ENCODE measurements at places on chromosomes 3 and 15. TPM values are rescaled to one million over a fixed set of nuclear protein-coding genes. Genes with fewer than 3 reads are reported as not detected.

DNA sequence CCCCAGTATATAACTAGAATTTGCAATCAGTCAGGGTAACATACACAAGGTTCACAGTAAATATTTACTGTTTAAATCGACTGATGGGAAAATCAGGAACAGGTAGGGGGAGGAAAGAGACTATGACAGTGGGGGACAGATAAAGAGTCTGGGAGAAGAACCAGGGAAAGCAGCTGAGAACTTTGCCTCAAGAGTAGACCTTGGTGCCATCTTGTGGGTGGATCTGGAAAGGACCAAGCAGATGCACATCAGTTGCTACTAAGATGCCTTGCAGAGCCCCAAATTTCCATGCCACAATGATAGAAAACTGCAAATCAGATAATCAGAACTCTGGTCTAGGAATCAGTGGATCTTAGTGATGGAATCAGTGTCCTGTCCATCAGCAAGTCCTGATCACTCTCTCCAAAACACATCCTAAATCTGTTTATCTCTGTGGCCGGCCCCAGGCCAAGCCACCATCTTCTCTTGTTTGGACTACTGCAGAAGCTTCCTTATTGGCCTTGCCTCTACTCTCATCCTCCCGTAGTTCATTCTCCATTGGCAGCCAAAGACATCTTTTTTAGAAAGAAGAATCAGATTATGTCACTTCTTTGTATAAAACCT is 62.7 kb downstream of the PDE8A start:
- peak; percentile 57 for DNase-seq

DNA sequence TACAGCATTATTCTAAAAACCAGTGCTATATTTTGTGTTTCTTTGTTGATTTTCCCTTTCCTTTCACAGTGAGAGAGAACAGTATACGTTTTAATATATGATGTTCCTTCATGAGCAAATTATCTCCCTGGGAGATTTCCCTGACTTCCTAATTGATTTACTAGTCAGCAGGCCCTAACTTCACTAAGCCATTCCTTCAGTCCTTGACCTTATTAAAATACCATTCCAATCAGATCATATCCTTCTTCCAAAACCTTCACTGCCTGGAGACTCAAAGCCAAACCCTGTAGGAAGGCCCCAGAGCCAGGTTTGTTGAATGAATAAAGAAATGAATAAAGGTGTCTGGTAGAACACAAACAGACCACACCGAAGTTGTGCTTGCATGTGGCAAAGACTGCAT is 43.8 kb upstream of the ARHGEF3 start:
- DNase-seq, result no peak

DNA sequence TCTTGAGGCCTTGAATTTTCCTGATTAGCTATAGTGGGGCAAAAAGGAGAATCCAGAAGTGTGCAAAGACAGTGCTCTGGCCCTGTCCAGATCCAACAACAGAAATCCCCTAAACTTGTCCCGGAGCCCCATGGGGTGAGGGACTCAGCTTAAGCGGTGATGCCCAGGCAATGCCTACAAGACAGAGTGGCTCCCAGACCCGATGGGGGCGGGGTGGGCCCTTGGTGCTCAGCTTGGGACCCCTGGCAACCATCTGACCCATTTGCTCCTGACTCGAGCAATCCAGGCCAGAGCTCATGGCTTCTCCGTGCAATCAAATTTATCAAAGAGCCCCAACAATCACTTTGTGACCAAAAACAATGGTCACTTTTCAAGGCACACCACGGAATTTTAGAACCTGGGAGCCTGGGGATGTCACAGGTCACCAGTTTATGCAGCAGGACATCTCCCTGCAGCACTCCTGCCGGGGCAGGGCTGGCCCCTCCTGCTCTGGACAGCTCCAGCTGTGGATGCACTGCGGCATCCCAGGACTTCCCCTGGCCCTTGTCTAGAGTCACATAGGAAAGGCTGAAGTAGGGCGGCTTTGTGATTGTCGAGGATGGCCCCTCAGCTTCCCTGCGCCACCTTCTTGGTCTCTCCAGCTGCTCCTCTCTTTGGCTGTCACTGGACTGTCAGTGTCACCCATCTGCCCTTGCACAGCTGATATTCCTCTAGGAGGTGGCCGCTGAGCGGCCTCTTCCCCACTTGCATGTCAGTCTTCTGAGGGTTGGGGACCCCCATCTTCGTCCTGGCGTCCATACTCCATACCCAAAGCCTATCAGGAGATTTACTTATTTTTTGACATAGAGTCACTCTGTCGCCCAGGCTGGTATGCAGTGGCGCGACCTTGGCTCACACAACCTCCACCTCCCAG is 28.4 kb downstream of the RGMA start:
- DNase-seq, result no peak

The PDIA3 gene
- 260 TPM for total RNA-seq

The FGF7 gene
- total RNA-seq, result 20.2 TPM

- DNase-seq, result no peak
Observed at GRCh38 chr3:101890716-101891115, 41.4 kb downstream of the NFKBIZ start.

DNA sequence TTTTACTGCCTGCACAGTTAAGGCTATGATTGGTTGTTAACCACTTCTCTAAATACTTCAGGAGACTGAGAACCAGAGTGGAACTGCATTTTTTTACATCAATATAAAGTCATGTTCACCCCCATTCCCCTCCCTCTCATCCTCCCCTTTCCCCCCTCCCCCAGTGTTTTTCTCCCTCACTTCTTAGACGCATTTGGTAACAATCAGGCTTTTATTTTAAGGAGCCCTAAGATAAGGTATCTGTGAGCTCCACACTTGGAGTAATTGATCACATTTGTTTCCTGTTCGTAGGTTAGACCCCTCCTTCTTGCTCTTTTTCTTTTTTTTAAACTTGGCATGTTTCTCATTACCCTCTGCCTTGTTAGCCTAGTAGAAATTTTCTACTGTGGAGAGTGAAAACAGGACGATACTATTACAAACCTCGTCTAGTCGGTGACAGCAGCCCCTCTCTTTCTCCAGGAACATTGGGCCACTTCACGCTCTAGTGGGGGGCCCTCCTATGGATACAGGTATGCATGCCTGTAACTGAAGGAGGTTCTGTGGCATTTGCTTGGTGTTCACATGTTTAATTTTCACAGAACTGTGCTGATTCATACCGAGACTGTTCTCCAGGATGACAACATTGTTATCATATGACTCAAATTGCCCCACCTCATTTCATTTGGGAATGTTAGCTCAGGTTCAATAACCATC is 314.4 kb downstream of the MECOM start:
- DNase-seq, result no peak

- DNase-seq, result no peak
Observed at GRCh38 chr3:9396301-9396631, 1.1 kb upstream of the SETD5 start.

GRCh38 chr3:129045675-129046036 is 14.9 kb upstream of the GP9 start:
- DNase-seq, result no peak

GRCh38 chr3:182533394-182533793 is 259.9 kb upstream of the ATP11B start:
- DNase-seq, result no peak

DNA sequence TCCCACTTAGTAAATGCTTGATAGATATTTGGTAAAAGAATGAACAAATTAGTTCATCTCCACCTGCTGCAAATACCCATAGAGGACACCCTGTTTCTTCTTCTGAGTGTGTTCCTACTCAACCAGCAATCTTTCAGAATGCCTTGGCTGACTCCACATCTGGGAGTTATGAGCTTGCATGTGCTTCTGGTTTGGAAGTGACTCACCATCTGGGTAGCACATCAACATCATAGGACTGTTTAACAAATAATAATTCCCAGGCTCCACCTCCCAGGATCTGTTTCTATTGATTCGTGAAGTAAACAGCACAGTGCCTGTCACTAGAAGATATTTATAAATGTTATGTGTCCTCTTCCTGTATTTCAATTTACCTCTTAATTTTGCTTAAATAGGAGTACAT is 580.1 kb downstream of the ROBO2 start:
- DNase-seq, result no peak

The C3orf49 gene
- not detected for total RNA-seq

GRCh38 chr3:182597621-182598041 is 195.7 kb upstream of the ATP11B start:
- DNase-seq, result no peak

DNA sequence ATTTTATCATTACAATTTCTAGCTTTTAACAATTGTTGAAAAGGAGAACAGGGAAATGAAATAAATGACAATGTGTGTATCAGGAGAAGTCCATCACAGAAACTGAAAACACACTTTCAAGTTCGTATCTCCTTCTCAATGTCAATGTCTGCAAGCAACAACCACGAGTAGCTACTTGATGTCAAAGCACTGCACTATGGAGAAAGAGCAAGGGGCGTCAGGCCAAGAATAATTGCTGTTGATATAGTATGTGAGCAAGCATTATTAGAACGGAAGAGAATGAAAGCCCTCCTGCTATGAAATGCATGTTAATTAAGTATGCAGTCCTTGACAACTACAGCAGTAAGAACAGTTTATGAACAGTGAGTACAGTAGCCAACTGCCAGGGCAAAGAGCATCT is 1250.1 kb downstream of the ZPLD1 start:
- DNase-seq, result no peak

GRCh38 chr3:40308725-40309417 is 636 bp upstream of the EIF1B start:
- DNase-seq, result no peak

The IP6K2 gene
- total RNA-seq, result 57.0 TPM

The SLC2A2 gene
- 0.10 TPM for total RNA-seq

- DNase-seq, result no peak
Observed at GRCh38 chr3:14200841-14201240, 22.2 kb downstream of the LSM3 start.

DNA sequence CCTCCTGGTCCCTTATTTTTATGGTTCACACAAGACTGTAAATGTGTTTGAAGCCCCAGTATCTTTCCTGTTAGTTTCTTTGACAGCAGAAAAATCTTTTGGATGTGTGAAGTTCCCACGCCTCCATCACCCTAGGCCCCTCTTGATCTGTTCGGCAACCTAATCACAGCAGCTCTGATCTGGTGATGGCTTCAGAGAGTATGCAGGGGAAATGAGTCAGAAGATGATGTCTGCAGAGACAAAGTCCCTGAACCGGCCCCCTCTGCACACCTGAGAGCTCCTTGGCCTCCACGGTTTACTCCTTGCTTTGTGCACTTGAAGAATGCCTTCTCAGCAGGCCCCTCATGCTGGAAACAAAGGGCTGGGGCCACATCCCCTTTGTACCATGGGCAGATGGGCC is 63.5 kb downstream of the CLDN11 start:
- DNase-seq, result no peak

The LTF gene
- 1.6 TPM for total RNA-seq

The OR5K2 gene
- total RNA-seq, result not detected

DNA sequence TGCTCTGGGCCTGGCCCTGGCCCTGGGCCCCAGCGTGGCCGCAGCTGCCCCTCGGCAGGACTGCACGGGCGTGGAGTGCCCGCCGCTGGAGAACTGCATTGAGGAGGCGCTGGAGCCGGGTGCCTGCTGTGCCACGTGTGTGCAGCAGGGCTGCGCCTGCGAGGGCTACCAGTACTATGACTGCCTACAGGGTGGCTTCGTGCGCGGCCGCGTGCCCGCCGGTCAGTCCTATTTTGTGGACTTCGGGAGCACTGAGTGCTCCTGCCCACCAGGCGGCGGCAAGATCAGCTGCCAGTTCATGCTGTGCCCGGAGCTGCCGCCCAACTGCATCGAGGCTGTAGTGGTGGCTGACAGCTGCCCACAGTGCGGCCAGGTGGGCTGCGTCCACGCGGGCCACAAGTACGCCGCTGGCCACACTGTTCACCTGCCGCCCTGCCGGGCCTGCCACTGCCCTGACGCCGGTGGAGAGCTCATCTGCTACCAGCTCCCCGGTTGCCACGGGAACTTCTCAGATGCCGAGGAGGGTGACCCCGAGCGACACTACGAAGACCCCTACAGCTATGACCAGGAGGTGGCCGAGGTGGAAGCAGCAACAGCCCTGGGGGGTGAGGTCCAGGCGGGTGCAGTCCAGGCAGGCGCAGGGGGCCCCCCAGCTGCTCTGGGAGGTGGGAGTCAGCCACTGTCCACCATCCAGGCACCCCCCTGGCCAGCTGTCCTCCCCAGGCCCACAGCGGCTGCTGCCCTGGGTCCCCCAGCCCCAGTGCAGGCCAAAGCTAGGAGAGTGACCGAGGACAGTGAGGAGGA is 21.7 kb downstream of the FBLN2 start:
- no peak for DNase-seq

The EFHB gene
- 9.2 TPM for total RNA-seq

The CCR8 gene
- total RNA-seq, result not detected

The NPTN gene
- 39.2 TPM for total RNA-seq

GRCh38 chr15:68274201-68274848 is 3.2 kb upstream of the FEM1B start:
- no peak for DNase-seq

GRCh38 chr3:186099178-186099577 is 9.7 kb downstream of the ETV5 start:
- no peak for DNase-seq

GRCh38 chr3:11136830-11137626 is 17.3 kb upstream of the HRH1 start:
- DNase-seq, result peak; percentile 50

DNA sequence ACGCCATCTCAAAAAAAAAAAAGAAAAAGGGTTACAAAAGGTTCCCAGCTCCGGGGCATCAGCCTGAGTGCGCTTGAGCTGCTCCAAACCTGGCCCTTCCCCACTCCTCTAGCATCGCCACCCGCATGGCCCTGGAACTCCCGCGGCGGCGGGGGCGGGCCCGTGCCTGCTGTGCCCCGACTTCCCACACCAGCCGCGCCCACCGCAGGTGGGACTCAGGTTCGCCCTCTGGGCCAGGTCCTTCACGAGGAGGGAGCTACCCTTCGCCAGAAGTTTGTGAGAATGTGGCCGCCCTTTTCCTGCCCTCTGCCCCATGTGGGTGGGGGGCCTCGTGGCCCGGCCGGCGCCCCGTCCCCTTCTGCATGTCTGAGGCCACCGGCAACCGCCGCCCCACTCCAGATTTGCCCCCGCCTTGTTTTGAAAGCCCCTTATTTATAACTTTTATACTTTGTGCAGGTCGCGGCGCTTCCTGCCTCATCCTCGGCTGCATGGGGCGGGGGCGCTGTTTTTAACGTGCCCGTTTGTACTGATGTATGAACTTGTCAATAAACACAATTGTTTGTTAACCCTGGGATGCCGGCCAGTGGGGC is 507 bp upstream of the JMJD7 start:
- DNase-seq, result no peak

DNA sequence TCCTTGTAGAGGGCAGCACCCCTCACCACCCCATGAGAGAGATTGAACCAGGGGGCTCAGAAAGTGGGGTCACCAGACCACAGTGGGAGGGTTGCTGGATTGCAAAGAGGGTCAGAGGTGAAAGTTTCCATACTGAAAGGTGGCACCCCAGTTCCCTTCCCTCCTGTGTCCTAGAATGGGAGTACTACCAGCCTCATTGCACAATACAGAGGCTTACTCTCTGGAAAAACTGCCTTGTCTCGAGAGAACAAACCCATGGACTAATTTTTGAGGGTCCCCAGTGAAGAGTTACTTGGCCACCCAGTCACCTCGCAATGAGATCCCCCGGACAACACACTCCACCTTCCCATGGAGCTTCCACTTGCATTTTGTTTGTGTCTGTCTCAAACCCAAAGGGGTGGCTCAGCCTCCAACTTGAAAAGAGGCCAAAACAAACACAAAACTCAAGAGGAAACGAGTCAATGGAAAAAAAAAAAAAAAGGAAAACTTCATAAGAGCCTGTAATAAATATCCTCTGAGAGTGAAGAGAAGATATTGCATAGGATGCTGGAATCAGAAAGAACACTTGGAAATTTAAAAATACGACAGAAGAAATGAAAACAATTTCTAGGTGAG is 18.6 kb downstream of the MESP2 start:
- DNase-seq, result no peak

GRCh38 chr3:150779402-150779858 is 16.5 kb upstream of the SIAH2 start:
- DNase-seq, result no peak

- DNase-seq, result no peak
Observed at GRCh38 chr15:50251638-50252182, 13.8 kb downstream of the HDC start.

The GCNT3 gene
- total RNA-seq, result 1.3 TPM
